Karpas-422 (cell line): ENCODE measurements at places on chromosomes 5 and 9.

DNA sequence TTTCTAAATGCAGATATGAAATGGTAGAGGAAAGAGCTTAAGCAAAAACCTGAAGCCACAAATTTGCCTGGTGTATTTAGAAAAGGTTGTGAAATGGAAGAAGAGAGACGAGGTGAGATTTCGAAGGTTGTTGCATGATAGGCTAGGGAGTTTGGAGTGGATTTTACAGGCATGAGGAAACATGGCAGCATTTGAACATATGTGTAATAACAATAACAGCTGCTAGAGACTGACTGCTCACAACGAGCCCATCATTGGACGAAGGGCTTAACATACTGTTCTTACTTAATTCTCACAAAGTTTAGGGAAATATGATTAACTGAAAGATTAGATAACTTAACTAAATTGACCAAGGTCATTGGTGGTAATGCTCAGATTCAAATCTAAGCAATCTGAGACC is 108.1 kb downstream of the JAKMIP2 start:
- H3K36me3 ChIP-seq: peaks cover 28% of the 10 kb centered on the region; the same call in 1 of the 2 replicates
- no peaks in the 10 kb centered on the region for H3K27me3 ChIP-seq
- H3K4me3 ChIP-seq: no peak overlapping the region

DNA sequence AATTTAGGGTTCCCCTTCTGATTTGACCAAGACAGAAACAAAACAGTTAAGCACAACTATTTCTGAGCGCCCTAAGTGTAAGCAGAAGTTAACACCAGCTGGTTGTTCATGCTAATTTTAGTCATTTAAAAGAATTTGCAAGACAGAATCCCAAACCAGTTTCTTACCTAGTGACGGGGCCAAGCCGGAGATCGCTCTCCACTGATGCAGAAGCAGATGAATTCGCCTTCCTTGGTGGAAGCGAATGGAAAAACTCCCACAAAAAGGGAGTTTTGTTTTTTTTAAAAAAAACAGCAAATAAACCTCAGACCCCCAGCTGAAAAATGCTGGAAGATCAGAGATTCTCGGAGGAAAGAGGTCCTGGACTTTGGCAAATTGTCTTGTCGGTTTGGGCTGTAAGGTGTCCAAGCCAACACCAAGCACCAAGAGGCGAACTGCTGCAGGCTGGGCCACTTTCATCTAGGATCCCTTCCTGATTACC is 47.4 kb upstream of the GLDC start:
- no peak for DNase-seq
- H3K27ac ChIP-seq: no peak overlapping the region
- no peak overlapping the region for H3K4me3 ChIP-seq
- no peaks in the 10 kb centered on the region for H3K27me3 ChIP-seq
- no peaks in the 10 kb centered on the region for H3K36me3 ChIP-seq

DNA sequence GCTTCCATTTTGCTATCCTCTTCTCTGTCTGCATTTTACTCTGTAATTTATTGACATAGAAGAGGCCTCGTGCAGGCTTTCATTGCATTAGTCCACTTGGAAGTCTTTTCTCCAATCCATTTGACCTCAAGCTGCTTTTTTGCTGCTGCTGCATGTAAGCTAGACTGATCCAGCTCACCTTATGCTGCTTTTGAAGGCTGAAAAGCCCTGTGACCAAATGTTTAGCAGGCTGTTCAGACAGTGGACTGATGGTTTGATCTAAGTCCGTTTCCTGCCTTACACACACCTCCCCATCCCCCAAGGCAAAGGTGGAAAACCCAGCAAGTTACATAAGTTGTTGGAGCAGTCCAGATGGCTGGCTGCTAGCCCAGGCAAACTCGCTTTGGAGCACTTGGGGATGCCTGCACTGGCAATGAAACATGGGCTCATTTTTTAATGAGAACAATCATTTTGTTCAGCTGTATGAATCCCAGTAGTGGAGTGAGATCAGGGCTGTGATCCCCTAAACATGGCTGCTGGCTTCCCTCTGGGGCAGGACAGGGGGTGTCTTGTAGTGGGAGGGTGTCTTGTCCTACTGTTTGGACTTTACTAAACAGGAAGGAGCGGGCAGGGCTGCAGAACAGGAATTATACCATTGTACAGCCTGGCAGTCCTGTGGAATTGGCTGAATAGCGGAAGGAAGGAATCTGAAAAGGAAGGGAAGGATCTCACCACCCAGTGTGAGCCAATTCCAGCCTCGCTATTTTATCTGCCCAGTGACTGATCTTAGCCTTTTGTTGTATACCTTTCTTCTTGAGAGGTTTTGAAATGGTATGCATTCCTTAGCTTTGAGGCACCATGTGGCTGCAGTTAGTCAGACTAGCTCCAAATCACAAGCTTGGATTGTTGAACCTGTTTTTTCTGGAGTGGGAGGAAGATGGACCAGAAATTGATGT is 212.0 kb downstream of the ARHGAP26 start:
- no peak for DNase-seq
- no peaks in the 10 kb centered on the region for H3K4me1 ChIP-seq
- H3K27ac ChIP-seq: no peak overlapping the region
- H3K27me3 ChIP-seq: no peaks in the 10 kb centered on the region

GRCh38 chr9:109181284-109181683 is 14.2 kb upstream of the FRRS1L start:
- H3K4me1 ChIP-seq: no peaks in the 10 kb centered on the region
- no peaks in the 10 kb centered on the region for H3K36me3 ChIP-seq
- no peaks in the 10 kb centered on the region for H3K27me3 ChIP-seq
- no peak overlapping the region for H3K4me3 ChIP-seq
- DNase-seq: no peak

GRCh38 chr5:76310208-76310607 is 92.9 kb upstream of the IQGAP2 start:
- no peak overlapping the region for H3K4me3 ChIP-seq
- H3K4me1 ChIP-seq: no peaks in the 10 kb centered on the region
- H3K36me3 ChIP-seq: no peaks in the 10 kb centered on the region
- H3K27me3 ChIP-seq: no peaks in the 10 kb centered on the region
- DNase-seq: no peak

- no peaks in the 10 kb centered on the region for H3K4me1 ChIP-seq
- no peak overlapping the region for H3K4me3 ChIP-seq
These were observed 281.9 kb downstream of the TENT4A start for GRCh38 chr5:6995115-6995514.

DNA sequence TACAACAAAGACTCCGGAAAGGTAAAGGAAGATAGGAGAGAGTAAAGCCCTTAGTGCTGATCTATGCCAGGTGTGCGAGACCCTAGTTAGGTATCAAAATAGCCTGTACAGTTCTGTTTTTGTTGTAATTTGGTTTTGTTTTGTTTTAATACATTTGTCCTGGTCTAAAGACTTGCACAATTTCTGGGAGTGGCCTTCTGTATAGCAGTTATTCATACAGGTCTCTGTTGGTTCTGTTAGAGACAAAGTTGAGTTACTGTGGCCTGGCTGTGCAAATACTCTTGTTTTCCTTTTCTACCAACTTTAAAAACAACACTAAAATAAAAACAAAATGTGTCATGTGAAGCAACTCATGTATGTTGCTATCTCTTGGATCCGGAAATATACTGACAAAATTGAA is 163.6 kb downstream of the COMMD10 start:
- no peaks in the 10 kb centered on the region for H3K4me1 ChIP-seq
- no peaks in the 10 kb centered on the region for H3K36me3 ChIP-seq
- no peak for DNase-seq
- H3K27me3 ChIP-seq: no peaks in the 10 kb centered on the region
- H3K27ac ChIP-seq: no peak overlapping the region
- H3K4me3 ChIP-seq: no peak overlapping the region

- H3K27me3 ChIP-seq: no peaks in the 10 kb centered on the region
- no peak overlapping the region for H3K27ac ChIP-seq
- H3K36me3 ChIP-seq: no peaks in the 10 kb centered on the region
- H3K4me3 ChIP-seq: no peak overlapping the region
- DNase-seq: peak; percentile 85
- no peaks in the 10 kb centered on the region for H3K4me1 ChIP-seq
These were observed 15.1 kb downstream of the PDLIM4 start for GRCh38 chr5:132272311-132273210.

DNA sequence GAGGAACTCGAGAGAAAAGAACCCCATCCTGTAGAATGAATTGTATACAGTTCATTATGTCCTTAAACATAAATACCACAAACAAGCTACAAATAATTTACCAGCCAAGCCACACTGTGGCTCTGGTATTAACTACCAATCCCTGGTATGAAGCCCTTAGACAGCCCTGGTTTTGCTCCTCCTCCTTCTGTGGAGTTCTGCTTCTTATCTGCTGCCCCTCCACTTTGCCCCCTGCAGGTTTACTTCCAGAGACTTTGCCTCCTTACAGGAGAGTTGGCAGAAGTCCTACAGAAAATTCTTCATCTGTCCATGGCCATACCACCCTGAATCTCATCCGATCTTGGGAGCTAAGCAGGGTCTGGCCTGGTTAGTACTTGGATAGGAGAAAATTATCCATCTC is 219.8 kb downstream of the ACTL7B start:
- no peaks in the 10 kb centered on the region for H3K27me3 ChIP-seq
- no peak for DNase-seq
- H3K27ac ChIP-seq: no peak overlapping the region
- H3K36me3 ChIP-seq: no peaks in the 10 kb centered on the region

DNA sequence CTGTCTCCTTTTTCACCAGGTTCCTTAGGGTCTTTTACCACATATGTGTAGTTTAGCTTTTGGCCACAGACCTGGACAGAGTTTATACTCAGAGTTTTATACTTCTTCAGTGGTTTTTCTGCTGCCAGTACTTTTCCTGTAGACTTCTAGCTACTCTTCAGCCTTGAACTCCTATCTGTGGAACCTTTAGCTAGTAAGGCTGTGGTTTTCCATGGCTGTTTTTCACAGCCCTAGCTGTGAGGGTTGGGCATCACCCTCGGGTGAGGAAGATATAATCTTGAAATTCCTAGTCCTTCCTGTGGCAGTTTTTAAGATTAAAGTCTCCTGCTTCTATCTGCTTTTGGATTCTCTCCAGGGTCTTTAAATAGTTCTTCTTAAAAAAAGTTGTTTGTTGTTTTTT is 109.1 kb downstream of the FGF1 start:
- no peaks in the 10 kb centered on the region for H3K4me1 ChIP-seq
- H3K36me3 ChIP-seq: no peaks in the 10 kb centered on the region
- no peak overlapping the region for H3K27ac ChIP-seq
- no peak for DNase-seq
- no peak overlapping the region for H3K4me3 ChIP-seq
